ENCODE measurements at places on chromosomes 6 and 20. TPM values are rescaled to one million over a fixed set of nuclear protein-coding genes. Genes with fewer than 3 reads are reported as not detected.

Gene CAPN11
- 3.3 TPM for total RNA-seq

Gene CST5
- not detected for total RNA-seq

Gene SSTR4
- total RNA-seq, result not detected

GRCh38 chr20:5357946-5358345 is 41.2 kb upstream of the PROKR2 start:
- no peak overlapping the region for H3K27ac ChIP-seq
- H3K27me3 ChIP-seq, result no peaks in the 10 kb centered on the region
- DNase-seq, result no peak
- H3K4me1 ChIP-seq, result no peaks in the 10 kb centered on the region
- no peak overlapping the region for H3K4me3 ChIP-seq

GRCh38 chr20:54726687-54727300 is 251.4 kb downstream of the DOK5 start:
- no peak overlapping the region for H3K4me3 ChIP-seq
- DNase-seq, result no peak
- peaks cover 69% of the 10 kb centered on the region for H3K36me3 ChIP-seq
- no peak overlapping the region for H3K27ac ChIP-seq
- no peaks in the 10 kb centered on the region for H3K4me1 ChIP-seq

DNA sequence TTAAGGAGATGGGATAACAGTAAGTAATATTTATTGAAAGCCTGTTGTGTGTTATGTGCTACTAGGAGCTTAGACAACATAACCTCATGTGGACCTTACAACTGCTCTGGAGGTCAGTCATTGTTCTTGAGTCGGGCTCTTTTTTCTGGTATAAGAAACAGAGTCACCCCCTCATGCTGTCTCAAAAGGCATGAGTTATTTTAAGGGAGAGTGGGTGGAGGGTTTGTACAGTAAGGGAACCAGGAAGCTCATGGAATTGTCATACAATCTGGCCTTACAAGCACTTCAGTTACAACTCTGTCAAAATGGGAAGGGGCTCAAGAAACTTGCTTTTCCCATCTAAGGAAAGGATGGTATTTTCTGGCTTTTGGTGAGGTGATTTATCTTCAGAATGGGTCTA is 16.5 kb upstream of the DSE start:
- H3K4me1 ChIP-seq, result peaks cover 18% of the 10 kb centered on the region
- no peaks in the 10 kb centered on the region for H3K36me3 ChIP-seq

- peaks cover 7% of the 10 kb centered on the region for H3K36me3 ChIP-seq
- H3K27ac ChIP-seq, result peak overlapping the region; percentile 94
- no peak overlapping the region for H3K4me3 ChIP-seq
- H3K27me3 ChIP-seq, result no peaks in the 10 kb centered on the region
- peaks cover 30% of the 10 kb centered on the region for H3K4me1 ChIP-seq
Observed at GRCh38 chr20:31684153-31685015, 38.3 kb downstream of the BCL2L1 start.

- no peaks in the 10 kb centered on the region for H3K4me1 ChIP-seq
- no peaks in the 10 kb centered on the region for H3K36me3 ChIP-seq
- H3K27ac ChIP-seq, result no peak overlapping the region
- H3K4me3 ChIP-seq, result no peak overlapping the region
- peaks cover 97% of the 10 kb centered on the region for H3K27me3 ChIP-seq
Observed at GRCh38 chr20:237489-237888, 10.4 kb downstream of the DEFB129 start.

Data from WTC11 (cell line).